ENCODE measurements at places on chromosomes 11 and 22.

- no peak for DNase-seq
Observed at GRCh38 chr22:45702981-45703380, 31.3 kb downstream of the ATXN10 start.

- DNase-seq = no peak
Observed at GRCh38 chr22:25112538-25113253, 87.0 kb upstream of the CRYBB3 start.

- no peak for DNase-seq
Observed at GRCh38 chr11:66155387-66156073, 85.5 kb downstream of the PACS1 start.

GRCh38 chr11:2460540-2461252 lies 15.9 kb downstream of the KCNQ1 start:
- no peak for DNase-seq

DNA sequence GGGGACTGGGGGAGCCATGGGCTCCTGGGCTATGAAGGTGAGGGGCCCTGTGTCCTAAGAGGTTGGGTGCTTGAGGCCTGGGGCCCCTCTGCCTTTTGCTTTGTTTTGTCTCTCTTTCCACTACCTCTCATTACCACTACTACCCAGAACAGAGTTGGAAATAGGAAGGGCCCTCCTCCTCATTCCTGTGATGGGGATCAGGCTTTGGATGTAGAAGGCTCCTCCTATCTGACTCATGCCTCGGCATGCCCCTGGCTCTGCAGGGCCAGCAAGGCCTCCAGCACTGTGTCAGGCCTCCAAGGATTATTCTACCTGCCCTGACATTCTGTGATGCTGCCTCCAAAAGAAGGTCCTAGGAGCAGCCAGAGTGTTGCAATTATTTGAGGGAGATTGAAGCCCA lies 766 bp downstream of the IZUMO1R start:
- no peak for DNase-seq

DNA sequence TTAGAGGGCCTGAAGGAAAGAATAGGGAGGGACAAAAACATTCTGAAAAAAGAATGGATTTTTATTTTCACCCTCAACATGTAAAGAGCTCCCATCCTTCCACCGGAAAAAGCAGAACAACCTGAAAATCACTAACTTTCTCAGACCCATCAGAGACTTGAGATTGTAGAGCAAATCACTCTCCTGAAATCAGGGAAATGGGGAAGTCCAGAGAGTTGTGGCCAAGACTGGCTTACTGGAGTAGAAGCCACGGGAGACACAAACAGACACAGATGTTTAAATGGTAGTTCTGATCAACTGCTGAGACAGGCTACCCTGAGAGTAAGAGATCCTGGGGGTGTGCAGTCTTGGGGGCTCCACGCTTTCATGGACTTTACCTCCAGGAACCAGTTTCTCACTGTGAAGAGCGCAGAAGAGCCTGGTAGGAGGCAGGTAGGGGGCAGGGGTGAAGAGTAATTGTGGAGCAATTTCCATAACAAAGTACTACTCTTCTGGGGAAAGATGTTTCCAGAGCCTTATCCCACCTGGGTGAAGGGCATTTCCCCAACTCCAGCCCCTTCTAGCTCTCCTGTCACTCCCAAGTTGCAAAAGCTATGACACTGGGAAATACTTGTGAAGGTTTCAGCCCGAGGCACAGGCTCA lies 47.1 kb downstream of the ASCL2 start:
- no peak for DNase-seq

- DNase-seq = no peak
Observed at GRCh38 chr11:11414996-11415395, 61.9 kb upstream of the CSNK2A3 start.

- DNase-seq = no peak
Observed at GRCh38 chr11:131816051-131816450, 445.6 kb downstream of the NTM start.

DNA sequence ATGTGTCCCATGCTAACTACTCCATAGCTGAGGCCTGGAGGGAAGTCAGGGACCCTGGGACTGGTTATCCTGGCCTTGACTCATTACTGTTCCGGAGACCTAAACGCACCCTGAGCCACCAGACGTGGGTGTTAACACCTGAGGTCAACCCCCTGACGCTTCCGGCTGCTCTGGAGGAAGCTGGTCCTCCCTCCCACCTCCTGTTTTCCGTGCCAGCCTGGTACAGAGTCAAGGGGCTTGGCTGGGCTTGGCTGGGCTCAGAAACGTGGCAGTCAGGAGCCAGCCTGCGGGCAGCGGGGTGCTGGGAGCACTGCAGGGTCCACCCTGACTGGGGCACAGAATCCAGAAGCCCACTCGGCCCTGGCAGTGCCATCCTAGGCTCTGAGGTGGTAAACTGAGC lies 2.6 kb downstream of the TMPRSS4 start:
- no peak for DNase-seq

DNA sequence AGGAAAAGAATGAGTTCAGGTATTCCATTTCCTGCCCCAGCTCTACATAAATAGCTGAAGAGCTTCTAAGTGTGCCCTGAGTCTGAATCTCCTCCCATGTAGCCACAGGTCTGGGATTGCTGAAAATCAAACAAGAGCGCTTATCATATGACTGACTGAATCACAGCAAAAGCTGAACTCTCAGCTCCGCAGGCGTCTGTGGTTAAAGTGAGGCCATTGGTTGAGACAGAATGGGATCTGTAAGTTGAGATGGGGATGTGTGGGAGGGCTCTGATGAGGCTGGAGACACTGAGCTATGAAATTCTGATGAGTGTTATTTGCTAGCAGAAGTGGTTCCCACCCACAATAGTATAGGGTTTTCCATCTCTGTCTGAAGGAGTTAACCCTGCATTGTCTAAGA lies 637.0 kb downstream of the OPCML start:
- no peak for DNase-seq

GRCh38 chr11:115503886-115504275 lies 334 bp downstream of the CADM1 start:
- no peak for DNase-seq

DNA sequence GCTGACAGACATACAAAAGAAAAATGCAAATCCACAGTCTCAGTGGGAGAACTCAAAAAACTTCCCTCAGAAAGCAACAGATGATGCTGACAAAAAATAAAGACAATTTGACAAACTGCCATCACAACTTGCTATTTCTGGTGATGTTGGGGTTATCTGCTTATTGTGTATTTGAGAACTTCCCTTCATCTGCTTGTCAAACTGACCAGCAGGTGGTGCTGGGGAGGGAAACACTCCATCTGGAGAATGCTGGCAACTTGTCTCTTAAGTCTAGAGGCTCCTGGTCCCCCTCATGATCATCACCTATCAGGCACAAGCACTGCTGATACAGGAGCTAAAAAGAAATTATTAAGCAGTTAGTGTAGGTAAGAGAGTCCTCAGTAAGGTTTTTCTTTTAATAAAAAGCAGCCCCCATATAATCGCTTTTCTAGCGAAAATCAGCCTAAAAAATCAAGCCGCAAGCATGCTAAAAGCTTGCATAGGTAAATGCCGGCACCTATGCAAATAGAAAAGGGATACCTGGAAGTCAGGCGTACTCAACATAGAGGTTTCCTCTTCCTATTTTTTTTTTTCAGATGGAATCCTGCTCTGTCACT lies 9.8 kb upstream of the FAM111B start:
- DNase-seq = peak; percentile 50

DNA sequence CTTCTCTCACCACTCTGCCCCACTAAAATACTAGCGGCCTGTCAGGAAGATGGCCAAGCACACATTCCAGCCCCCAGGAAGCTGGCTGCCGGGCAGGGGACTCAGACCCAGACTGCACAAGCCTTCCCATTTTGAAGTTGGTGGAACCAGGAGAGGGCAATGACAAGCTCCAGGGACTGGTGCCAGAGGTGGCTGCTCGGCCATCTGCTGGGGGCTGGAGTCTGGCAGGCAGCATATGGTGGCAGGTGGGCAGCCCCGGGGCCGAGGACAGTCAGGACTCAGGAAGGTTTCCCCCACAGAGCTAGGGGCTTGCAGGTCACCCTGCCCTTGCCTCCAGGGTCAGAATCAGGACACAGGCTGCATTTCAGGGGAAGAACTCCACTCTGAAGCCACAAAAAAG lies 22.6 kb downstream of the KCNJ5 start:
- no peak for DNase-seq

DNA sequence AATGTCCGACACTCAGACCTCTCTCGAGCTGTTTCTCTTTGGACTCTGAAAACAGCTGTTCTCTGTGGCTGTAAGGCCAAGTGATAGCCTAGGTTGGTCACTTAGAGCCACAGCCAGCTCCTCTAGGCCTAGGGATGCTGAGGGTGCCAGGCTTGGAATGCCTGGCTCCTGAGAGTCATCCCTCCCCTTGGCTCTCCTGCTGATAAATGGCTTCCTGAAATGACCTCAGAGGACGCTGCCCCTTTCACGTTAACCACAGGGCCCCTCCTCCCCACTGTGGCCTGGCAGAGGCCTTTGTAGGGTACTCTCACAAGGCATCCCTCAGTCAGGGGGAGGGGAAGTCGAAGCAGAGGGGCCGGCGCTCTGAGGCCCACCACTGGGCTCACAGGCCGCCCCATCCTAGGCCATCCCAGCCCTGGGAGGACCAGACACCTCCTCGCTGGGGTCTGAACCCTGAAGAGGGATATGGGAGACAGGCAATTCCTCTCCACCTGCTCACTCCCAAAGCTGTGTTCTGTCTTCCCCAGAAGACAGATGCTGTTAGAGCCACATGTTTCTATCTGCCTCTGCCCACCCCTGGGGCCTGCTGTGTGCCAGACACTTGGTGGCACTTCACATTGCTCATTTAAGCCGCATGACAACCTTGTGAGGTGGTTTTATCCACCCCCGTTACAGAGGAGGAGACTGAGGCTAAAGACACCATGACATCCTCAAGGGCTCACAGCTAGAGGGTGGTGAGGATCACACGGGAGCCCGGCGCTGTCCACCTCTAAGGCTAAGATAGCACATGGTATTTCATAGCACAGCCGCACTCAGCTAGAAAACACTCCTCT lies 50.9 kb downstream of the ARFGAP3 start:
- DNase-seq = no peak

GRCh38 chr11:2077061-2077802 lies 62.0 kb downstream of the IGF2 start:
- DNase-seq = no peak

DNA sequence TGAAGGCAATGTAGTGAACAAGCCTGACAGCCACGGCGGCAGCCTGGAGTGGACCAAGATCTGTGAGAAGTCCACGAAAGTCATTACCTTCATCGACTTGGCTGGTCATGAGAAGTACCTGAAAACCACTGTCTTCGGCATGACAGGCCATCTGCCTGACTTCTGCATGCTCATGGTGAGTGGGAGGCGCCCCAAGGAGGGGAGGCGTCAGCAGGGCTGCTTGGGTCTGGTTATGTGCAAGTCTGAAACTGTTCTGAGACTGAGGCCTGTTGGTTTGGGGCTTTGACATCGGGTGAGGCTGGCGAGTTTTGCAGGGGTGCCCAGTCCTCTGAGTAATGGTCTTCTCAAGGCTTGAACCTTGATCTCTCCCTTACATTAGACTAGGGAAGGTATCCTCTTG lies 11.1 kb downstream of the GTPBP1 start:
- no peak for DNase-seq

- no peak for DNase-seq
Observed at GRCh38 chr11:62064221-62064620, 59.6 kb upstream of the INCENP start.

DNA sequence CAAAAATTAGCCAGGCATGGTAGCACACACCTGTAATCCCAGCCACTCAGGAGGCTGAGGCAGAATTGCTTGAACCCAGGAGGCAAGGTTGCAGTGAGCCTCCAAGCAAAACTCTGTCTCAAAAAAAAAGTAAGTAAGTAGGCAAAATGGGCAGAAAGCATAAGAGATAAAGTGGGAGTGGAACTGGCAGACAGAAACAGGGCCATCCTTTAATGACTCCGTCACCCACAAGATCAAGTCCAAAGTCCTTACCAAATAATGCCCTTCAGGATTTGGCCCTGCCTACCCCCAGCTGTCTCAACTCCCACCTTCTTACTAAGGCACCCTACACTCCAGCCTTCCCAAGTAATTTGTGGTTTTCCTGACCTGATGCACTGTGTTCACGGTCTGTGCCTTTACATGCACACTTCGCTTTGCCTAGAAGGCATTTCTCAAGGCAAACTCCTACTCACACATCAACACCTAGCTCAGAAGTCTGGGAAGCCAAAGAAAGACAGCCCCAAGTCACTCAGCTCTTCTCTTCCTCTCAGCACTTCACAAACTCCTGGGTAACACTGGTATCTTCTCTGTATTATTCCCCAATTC lies 6.1 kb downstream of the MAPK1 start:
- no peak for DNase-seq

- no peak for DNase-seq
Observed at GRCh38 chr11:117314840-117315239, 1.2 kb downstream of the BACE1 start.

- DNase-seq = no peak
Observed at GRCh38 chr11:48034926-48035871, 54.8 kb downstream of the PTPRJ start.

DNA sequence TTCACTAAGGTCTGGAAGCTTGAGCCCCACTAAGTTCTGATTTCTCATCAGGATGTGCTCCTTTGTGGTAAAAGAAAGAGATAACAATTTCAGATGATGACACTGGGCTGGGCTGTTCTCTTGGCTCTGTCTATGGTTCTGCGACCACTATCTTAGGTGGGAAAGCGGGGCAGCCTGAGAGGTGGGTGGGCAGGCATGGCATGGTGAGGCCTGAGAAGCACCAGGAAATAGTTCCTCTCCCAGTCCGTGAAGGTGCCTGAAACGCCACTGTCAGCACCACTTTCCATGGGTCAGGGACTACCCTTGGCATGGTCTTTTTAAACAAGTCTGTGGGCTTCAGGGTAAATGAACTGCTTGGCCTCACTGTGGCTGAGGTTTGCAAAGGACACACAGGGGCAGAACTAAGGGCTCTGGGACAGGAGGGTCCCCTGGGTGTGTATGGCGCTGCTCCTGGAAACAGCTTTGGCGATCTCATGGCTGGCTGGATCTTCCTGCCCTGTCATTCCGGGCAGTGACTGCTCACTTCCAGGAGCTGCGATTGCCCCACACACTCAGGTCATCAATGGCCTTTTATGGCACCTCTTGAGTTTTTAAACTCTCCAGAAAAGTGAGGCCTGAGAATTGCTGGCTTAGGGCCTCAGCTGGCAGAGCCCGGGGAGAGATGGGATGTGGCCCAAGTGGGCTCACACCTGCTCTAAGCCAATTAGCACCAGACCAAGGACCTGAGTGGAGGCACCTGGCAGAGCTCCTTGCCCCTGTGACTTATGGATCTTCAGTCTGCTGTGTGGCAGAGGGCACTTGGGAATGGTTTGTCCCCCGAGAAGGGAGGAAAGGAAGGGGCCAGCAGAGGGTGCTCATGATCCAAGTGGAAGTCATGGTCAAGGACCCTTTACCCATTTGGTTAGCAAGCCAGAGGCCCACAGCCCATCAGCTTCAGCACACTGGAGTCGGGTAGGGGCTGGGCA lies 55.6 kb upstream of the LYVE1 start:
- DNase-seq = no peak

All from stimulated activated CD4-positive, alpha-beta T cell treated with anti-CD3 and anti-CD28 coated beads, Interleukin-2, amount 100 ng/mL, for 48 hours (primary cell).